CD4-positive, alpha-beta T cell (primary cell): ENCODE measurements at places on chromosomes 4 and X.

GRCh38 chrX:40502688-40503087 is 78.1 kb upstream of the ATP6AP2 start:
- DNase-seq = no peak

- DNase-seq = no peak
Measured at GRCh38 chr4:76108467-76109181, 34.1 kb downstream of the ART3 start.

GRCh38 chrX:133985164-133985966 is at the start of gene GPC3:
Gene GPC3, minus strand, starts transcription at chrX:133985594.
- DNase-seq = peak; percentile 57

- no peak for DNase-seq
Measured at GRCh38 chr4:1656132-1656531, 28.0 kb downstream of the FAM53A start.

DNA sequence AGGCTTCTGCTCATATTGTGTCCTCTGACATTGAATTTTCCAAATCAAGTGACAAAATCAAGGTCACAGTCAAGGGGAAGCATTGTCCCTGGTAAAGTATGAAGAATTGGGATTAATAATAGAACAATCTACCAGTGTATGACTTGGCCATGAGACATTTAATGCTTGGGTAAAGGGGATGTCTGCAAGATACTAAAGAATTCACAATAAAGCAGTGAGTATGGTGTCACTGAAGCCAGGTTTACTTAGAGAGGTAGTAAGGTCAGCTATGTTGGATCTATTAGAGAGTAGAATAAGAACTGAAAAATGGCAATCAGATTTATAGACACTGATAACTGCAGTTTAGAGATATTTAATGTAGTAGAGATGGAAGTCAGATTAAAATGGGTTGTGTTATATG is 349.2 kb downstream of the BMPR1B start:
- no peak for DNase-seq

DNA sequence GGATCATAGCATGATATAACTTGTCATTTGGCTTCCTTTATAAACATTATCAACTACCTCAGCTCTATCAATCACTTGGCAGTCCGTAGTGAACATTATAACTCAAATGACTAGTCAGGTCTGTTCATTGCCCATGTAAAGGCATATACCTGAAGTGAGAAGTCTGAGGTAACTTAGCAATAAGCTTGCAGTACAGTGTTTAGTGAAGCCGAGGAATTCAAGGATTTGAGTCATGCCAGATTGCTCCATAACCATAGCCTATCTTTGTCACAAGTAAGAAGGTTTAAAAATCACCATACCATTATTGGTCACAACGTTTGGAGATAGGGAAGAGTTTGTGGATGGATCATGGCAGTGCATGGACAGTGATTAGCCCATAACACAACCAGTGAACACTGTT is 41.6 kb downstream of the AR start:
- DNase-seq = no peak

DNA sequence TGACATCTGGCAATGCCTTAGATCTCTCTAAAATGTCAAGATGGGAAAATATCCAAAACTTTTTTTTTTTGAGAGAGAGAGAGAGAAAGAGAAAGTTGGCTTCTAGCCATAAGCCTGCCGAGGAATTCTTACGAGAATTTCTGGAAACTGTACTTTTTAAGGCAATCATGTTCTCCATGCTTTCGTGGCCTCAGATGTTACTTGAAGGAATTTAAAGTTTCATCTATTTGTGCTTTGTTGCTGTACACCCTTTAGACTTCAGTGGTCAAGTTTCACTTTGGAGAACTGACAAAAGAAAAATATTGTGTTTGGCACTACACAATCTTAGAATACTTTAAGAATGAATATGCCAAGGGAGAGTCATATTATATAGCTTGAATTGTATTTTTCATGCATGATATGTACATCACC is 53.9 kb downstream of the FAT4 start:
- no peak for DNase-seq

GRCh38 chrX:15853586-15854079 is 980 bp downstream of the AP1S2 start:
- DNase-seq = no peak

GRCh38 chrX:130902783-130903613 is at the start of gene ENOX2:
Gene ENOX2, minus strand, starts transcription at chrX:130903209. Its CDS starts 199,993 bp downstream, at chrX:130703216.
- DNase-seq = peak; percentile 93

DNA sequence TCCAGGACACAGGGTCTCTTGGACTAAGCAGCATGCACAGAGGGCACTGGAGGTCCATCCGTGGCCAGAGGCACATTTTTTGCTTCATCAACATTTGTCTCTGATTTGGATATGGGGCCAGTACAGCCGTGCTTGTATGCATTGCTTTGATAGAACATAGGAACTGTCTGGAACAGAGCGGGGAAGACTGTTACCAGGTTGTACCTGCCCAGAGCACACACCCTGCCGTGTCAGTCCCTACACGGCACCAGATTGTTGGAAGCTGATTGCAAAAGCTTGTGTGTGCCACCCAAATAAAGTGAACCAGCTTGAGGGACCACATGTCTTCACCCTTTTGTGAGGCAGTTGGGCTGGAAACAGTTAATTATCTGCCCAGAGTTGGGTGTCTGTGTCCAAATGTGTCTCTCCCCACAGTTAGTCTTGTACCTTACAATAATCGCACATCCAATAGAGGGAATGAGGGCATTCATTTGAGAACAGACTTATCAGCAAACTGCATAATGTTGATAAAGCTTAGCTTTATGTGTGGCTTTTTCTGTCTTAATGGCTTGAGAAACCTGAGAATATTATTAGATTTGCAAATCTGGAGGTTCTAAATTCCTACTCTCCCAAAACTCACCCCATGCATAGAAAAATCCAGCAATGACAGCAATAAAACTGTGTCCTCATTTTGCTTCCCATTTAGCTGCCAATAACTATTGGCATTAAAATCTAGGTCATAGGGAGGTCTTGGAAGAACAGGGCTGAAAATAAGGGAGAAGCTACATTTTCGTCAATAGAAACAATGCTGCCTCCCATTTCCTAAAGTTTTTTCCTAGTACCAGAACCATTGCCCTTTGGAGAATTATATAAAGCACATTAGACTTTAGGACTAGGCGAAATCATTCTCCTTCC is 21.2 kb downstream of the KLF3 start:
- DNase-seq = no peak

- DNase-seq = no peak
Measured at GRCh38 chrX:38371641-38372040, 19.2 kb downstream of the OTC start.

GRCh38 chr4:140090215-140090731 is 63.7 kb downstream of the MAML3 start:
- no peak for DNase-seq

DNA sequence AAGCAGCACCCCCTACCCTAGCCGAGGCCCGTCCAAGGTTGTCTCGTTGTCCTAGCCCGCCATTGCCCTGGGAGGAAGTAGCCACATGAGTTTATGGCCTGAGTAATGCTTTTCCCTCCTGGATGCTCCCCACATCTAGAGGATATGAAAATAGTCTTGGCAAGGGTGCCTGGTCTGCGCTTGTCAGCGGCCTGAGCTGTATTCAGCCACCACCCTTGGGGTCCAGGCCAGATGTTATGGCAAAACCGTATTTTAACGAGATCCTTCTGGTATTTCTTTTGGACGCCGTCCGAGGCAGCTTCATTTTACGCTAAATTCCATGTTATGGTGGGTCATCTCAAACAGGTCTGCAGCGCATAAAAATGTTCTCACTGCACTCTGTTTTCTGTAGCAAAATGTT is 89.3 kb downstream of the GPR143 start:
- no peak for DNase-seq

- DNase-seq = no peak
Measured at GRCh38 chr4:31983677-31984076, 1263.5 kb downstream of the PCDH7 start.

DNA sequence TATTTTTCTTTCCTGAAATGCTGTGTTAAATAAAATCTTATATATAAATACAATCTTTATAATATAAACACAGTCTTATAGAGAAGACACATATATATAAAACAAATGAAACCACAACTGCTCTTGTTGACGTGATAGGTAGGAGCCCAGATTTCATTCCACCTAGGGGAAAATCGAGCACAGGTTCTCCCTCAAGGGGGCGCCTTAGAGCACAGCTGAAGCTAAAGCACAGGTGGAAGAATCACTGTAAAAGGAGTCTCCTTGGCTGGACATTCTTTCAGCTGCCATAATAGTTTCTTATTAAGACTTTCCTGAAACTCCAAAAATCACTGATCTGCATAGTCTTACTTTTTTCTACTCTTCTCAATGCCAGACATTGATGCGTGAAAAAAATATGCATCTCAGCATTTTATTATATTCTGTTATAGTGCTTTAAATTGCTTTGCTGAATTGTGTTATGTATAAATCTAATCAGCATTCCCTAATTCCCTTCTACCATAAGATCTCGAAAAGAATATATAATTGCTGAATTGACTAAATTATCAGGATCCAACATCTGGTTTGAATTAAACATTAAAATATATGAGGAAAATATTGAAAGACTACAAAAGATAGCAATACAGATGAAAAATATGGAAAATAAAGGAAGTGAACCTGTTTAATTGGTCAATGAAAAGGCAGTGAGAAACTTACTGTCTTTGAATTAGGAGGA is 25.5 kb upstream of the RXFP1 start:
- peak; percentile 10 for DNase-seq

DNA sequence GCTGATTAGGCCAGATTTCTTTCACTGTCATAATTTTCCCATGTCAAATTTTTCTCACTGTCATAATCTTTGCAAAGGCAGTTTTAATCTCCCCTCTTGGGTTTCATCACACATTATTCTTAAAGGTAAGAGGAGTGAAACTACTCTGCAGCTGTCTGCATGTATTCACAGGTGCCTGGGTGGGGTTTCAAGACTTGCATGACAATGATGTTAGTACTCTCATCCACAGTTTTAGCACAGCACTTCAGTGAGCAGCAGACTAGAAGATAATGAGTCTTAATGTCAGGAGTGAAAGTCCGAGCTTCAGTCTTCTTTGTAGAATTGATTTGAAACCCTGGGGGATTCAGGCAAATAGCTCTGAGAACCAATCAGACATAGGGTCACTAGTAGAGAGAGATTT is 182.5 kb upstream of the GALNT7 start:
- no peak for DNase-seq

DNA sequence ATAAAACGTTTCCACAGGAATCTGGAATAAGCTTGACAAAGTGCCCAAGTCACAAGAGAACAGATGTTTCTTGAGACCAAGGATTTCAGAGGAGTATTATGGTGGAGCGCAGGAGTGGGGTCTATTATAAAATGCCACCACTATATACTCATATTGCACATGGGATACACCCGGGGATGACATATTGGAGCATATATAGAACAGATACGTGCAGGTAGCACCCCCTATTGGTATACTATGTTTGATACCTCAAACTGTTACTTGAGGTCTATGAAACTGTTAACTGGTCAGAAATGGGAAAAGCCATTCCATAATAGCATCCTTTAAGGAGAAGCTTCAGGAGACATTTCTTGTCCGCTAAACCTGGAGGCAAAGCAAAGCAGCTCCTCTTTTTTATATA is 86.0 kb downstream of the PCYT1B start:
- DNase-seq = no peak
